HTR-8/SVneo (cell line): ENCODE measurements at places on chromosomes 13 and 19.

- DNase-seq: peak; percentile 79
Measured at GRCh38 chr19:54473071-54473891, at the start of gene CDC42EP5. Gene CDC42EP5, minus strand, starts transcription at chr19:54473296. Its CDS starts 7,749 bp downstream, at chr19:54465547.

DNA sequence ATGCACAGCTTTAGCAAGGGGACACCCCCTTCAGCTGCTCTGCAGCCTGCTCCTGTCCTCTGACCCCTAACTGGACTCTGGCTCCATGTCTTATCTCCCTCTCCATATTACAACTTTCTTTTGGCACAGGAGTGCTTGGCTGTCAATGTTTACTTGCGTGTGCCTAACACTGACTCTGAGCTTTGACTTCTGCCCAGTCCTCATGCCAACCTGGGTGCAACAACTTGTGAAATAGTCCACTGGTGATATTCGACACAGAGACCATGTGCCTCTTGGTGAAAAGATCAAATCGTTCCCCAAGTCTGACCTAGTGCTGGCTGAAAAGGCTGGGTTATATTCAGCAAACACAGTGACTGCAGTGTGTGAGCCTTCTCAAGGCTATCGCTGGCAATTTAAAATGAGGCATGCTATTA, 34.1 kb upstream of the KLF12 start:
- DNase-seq: no peak

DNA sequence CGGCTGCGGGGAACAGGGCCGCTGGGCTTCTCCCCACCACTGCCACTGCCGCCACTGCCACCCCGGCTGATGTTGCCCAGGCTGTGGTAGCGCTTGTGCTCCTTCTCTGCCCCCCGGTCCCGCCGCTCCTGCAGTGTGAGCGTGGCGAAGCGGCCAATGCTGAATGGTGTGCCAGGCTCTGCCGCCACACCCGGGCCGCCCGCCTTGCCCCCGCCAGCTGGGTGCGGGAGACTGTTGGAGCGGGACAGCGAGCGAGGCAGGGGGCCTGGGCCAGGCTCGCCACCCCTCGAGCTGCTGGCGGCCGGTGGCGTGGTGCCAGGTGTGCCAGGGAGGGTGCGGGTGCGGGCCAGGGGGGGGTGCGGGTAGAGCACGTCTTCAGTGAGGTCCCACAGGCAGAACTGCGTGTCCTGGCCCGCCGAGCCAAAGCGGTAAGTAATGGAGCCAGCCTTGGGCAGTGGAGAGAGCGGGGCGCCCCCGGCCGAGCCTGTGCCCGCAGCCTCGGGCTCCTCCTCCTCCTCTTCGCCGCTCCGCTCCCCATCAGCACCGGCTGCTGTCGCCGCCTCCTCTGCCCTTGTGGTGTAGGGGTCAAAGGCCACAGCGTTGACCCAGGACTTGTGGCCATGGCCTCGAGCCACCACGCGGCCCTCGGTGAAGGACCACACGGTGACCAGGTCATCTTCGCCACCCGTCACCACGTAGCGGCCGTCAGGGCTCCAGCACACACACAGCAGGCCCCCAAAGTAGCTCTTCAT, 3.7 kb upstream of the DMPK start:
- no peak for DNase-seq

GRCh38 chr19:38213911-38214625, 10.0 kb downstream of the DPF1 start:
- no peak for DNase-seq

GRCh38 chr13:80029170-80029569, 311.8 kb downstream of the SPRY2 start:
- no peak for DNase-seq

GRCh38 chr13:31982124-31982523, 49.5 kb upstream of the FRY start:
- no peak for DNase-seq

GRCh38 chr13:47004027-47004426, 107.2 kb upstream of the HTR2A start:
- DNase-seq: no peak

DNA sequence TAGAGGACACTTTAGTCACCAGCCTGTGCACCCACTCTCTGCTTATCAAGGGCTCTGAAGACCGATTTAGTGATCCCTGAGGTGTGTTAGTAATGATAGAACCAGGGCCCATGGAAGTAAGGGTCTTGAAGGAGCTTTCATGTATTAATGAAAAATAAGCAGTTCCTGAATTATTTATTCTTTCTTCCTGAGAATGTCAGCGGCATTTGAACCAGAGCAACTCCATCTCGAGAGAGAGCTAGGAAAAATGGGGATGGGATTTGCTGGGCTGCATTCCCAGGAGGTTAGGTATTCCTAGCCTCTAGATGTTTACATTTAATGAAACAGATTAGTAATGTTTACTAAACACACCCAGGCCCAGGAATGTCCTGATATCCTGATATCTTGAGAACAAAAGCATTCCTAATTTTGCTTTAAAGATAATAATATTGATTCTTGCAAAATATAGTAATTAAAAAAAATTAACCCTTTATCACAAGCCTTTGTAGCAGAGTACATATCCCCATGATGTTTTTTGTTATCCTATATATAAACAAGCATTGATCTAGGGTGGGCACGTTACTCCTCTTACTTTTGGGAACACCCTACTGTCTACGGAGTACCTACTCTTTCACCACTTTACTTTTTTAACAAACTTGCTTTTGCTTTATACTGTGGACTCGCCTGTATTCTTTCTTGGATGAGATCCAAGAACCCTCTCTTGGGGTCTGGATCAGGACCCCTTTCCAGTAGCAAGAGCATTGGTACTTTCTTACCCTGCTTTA, 63.1 kb downstream of the COG3 start:
- no peak for DNase-seq

DNA sequence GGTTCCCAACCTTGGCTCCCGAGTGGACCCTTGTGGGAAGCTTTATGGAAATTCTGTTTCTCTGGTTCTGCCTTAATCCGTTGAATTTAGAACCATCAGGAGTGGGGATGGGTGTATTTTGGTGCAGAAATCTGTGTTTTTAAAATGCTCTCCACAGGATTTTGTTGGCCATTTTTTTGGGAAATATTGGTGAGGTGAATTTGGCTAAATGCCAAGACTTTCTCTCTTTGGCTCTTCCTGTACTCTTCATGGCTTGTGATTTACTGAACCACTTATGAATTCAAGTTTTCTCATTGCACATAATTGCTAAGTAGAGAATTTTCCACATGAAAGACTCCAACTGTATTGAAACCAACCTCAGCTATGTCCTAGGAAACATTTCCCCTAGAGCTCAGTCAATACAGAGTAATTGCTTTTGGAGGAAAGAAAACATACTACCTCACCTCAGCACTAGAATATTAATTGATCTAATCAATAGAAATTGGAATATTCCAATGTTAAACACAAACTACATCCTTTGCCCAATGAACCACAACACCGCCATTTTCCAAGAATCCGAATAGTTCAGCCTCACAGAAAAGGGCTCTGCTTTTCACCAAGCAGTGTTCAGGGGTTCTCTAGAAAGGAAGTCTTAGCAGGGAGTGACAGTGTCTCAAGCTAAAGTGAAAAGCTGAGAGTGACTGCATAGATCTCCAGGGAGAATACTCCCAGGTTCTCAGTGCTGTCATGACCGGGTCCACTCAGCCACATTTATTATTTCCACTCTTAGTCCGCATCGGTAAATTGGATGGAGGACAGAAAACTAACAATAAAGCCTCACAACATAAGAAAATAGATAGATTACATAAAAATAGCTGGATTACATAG, 60.3 kb downstream of the ERCC5 start:
- no peak for DNase-seq

DNA sequence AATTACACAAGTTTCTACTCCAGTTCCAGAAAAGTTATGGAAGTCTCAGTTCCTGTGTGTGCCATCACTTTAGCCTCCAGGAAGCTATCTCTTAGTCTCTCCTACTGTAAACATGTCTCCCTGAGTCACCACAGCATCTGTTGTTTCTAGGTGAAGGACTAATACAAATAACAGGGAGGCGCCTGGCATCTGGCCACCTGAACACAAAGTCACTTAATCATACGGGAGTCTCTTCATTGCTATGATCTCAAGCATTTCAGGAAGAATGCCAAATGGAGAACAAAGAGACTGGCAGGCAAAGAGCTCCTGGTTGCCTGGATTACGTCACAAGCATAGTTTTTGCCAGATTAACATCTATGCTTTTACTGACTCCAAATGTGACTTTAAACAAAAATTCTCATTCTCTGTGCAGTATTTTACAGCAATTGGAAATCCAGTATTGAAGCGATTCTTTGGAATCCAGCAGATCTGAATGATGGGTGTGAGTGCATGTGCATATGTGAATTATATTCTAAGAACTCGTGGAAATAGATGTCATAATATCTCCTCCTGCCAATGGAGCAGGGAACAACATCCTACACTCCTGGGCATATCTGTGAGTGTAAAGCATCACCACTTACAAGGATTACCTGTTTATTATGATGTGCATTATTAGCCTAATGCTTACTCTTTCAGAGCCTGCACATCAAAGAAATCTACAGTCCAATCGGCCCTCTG, 572.8 kb downstream of the PCDH9 start:
- peak; percentile 34 for DNase-seq

- DNase-seq: no peak
Measured at GRCh38 chr13:94323764-94324758, 155.4 kb downstream of the DCT start.

GRCh38 chr13:69168436-69168835, 939.2 kb upstream of the ATXN8OS start:
- DNase-seq: no peak

- DNase-seq: no peak
Measured at GRCh38 chr13:50712456-50712855, 131.0 kb downstream of the DLEU7 start.

- DNase-seq: no peak
Measured at GRCh38 chr19:2600914-2601870, 101.3 kb downstream of the GNG7 start.

DNA sequence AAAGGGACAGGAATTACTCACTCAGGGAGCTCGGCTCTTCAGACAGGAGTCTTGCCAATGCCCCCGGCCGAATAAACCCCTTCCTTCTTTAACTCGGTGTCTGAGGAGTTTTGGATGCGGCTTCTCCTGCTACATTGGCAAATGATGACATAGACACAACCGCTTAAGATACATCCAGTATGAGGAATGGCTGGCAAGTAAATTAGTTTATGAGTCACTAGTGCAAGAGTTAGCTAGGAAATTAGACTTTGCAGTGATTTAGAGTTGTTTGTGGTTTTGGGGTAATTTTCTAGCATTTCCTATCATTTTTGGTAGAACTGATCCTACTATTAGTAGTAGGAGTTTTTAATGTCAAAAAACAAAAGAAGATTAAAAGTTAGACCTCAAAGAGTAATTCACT, 166.2 kb downstream of the SLITRK1 start:
- no peak for DNase-seq

GRCh38 chr13:48738311-48738710, 84.6 kb downstream of the CYSLTR2 start:
- DNase-seq: no peak

- no peak for DNase-seq
Measured at GRCh38 chr13:30810261-30810701, 74.9 kb downstream of the ALOX5AP start.

DNA sequence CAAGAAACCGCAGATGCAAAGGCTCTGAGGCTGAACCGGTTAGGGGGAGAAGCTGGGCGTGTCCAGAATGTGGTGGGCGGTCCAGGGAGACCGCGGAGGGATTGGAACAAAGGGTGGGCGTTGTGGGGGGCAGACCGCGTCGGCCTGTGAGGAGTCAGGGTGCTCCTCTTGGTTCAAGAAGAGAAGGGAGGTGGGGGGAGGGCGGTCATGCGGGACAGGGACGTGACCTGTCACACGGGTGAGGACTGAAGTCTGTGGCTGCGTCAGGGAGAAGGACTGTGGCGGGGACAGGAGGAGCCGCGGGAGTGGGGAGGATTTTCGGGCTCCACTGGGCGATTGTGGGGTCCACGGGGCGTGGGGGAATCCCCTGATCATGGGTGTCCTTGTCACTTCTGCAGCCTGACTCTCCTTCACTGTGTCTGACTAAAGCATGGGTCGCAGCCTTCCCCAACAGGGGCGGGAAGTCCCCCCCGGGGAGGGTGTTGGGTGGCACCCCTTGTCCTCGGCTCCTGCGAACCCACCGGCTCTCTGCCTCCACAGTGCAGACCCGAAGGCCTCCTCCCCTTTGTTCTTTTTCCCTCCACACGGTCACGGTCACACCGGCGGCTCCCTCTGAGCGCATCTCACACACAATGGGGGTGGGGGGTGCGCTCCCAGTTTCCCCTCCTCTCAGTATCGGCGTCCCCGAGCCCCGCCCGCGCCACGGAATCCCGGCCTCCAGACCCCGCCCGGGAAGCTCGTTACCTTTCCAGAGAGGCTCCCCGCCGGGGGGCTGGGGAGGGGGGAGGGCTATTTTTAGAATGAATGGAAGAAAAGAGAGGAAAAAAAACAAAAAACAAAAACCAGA, 16.4 kb upstream of the KCNN1 start:
- no peak for DNase-seq

- peak; percentile 25 for DNase-seq
Measured at GRCh38 chr13:23618341-23618740, 48.1 kb downstream of the TNFRSF19 start.

GRCh38 chr19:4140237-4140711, 13.2 kb upstream of the CREB3L3 start:
- peak; percentile 75 for DNase-seq

GRCh38 chr19:8065875-8066261, 13.3 kb downstream of the CCL25 start:
- DNase-seq: no peak

- no peak for DNase-seq
Measured at GRCh38 chr13:46281779-46282178, 70.1 kb downstream of the LRRC63 start.

DNA sequence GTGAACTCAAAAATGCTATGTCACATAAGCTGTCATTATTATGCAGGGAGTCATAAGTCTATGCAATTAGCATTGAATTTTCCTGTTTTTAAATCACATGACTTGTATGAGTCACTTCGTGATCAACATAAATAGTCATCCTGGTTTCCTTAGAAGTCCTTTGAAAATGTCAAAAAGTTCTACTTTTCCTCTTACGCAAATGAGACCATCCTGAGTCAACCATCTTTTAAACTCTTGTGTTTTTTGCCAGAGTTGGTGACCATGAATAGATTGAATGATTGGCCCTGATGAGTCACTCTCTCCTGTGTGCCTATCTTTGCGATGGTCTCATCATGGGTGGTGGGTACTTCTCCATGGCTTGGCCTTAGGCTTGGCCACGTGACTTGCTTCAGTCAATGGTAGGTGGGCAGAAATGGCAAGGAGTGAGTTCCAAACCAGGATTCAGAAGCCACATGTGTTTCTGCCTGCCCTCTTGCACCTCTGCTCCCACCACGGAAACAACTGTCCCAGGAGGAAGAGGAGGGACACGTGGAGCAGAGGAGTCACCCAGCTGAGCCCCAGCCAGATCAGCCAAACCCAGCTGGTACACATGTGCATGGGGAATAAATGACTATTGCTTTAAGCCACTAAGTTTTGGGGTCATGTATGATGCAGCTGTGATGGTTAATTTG, 123.5 kb upstream of the CACNA1A start:
- DNase-seq: no peak

GRCh38 chr19:31568724-31569123, 219.5 kb upstream of the TSHZ3 start:
- no peak for DNase-seq
